A549 treated with CORT108297 at 1 μM for 4 hours (cell line): ENCODE measurements at places on chromosomes 12 and 14. TPM values are rescaled to one million over a fixed set of nuclear protein-coding genes. Genes with fewer than 3 reads are reported as not detected.

The CERS5 gene
- total RNA-seq = 24.9 to 27.6 TPM (median 26.0 TPM) in 5 replicates

The CLEC2A gene
- total RNA-seq = not detected in 5 replicates

The RTL1 gene
- 0.26 to 0.31 TPM (median 0.30 TPM) in 5 replicates for total RNA-seq

The PRIMA1 gene
- 0.24 to 0.39 TPM (median 0.31 TPM) in 5 replicates for total RNA-seq

The GLS2 gene
- total RNA-seq = 0.06 to 0.22 TPM (median 0.12 TPM) in 5 replicates
